ENCODE measurements at places on chromosomes 2 and 18.

DNA sequence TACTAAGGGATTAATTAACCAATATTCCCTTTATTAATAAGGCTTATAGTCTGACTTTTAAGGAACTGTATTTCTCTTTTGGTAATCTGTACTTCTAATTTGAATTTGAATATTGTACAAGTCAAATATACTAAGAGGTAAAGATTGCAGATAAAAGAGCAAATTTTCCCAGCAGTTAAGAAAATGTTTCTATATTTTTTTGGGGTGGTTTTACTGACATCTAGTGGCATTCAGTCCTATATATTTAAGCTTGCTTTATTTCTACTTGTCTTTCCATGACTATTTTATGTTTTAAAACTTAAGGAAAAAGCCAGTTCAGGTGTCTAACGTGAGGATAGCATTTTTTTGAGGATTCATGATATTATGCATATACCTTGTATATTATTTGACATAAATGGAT is 41.6 kb downstream of the TDRD15 start:
- H3K4me3 ChIP-seq: no peak overlapping the region
- H3K4me1 ChIP-seq: no peaks in the 10 kb centered on the region
- no peak for DNase-seq
- no peak overlapping the region for H3K27ac ChIP-seq

GRCh38 chr2:224909885-224910573 is 132.2 kb downstream of the DOCK10 start:
- DNase-seq: peak; percentile 45
- H3K4me3 ChIP-seq: no peak overlapping the region
- no peaks in the 10 kb centered on the region for H3K4me1 ChIP-seq
- H3K27ac ChIP-seq: no peak overlapping the region
- no peaks in the 10 kb centered on the region for H3K36me3 ChIP-seq

DNA sequence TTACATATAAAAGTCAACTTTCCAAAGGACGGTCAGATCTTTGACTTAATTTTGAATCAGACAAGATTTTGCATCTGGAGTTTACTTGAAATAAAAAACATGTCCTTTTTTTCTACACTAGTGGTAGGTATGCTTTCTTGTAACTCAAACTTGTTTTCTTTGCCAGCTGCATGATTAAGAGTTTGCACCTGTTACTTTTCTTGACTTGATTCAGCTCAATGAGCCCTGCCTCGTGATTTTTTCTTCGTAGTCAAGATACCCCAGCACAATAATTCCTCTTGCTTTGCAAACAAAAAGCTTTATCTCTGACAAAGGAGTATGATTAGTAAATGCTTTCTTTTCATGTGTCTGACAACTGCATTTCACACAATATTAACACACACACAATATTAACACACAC is 82.3 kb downstream of the FBXO15 start:
- H3K4me3 ChIP-seq: no peak overlapping the region
- no peaks in the 10 kb centered on the region for H3K36me3 ChIP-seq
- H3K27ac ChIP-seq: no peak overlapping the region
- peaks cover 11% of the 10 kb centered on the region for H3K4me1 ChIP-seq
- H3K27me3 ChIP-seq: no peaks in the 10 kb centered on the region
- DNase-seq: no peak

- H3K4me3 ChIP-seq: no peak overlapping the region
- H3K27ac ChIP-seq: no peak overlapping the region
- H3K36me3 ChIP-seq: no peaks in the 10 kb centered on the region
- peaks cover 10% of the 10 kb centered on the region for H3K4me1 ChIP-seq
These were observed 3.1 kb downstream of the NRXN1 start for GRCh38 chr2:51028829-51029228.

GRCh38 chr2:30233271-30234009 is 2.1 kb downstream of the LBH start:
- no peak overlapping the region for H3K27ac ChIP-seq
- H3K27me3 ChIP-seq: no peaks in the 10 kb centered on the region
- H3K36me3 ChIP-seq: no peaks in the 10 kb centered on the region
- H3K4me1 ChIP-seq: peaks cover 28% of the 10 kb centered on the region

DNA sequence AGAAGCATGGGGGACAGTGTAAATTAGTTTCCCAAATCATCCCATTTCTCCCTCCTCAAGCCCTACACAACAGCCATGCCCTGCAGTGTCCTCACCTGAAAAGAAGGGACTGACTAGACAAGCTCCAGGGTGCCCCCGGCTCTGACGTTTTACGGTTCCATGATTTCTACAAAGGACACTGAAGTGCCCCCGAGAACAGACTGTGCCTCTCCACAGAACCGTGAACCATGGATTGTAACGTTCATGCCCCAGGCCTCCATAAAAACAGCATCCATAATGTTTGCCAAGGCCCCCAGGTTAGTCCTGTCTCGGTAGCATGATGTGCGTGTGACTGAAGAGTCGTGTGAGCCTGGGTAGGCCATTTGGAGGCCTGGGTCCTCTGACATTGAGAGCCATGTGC is 7.0 kb upstream of the ACOXL start:
- no peak for DNase-seq
- H3K4me1 ChIP-seq: no peaks in the 10 kb centered on the region
- no peaks in the 10 kb centered on the region for H3K36me3 ChIP-seq

DNA sequence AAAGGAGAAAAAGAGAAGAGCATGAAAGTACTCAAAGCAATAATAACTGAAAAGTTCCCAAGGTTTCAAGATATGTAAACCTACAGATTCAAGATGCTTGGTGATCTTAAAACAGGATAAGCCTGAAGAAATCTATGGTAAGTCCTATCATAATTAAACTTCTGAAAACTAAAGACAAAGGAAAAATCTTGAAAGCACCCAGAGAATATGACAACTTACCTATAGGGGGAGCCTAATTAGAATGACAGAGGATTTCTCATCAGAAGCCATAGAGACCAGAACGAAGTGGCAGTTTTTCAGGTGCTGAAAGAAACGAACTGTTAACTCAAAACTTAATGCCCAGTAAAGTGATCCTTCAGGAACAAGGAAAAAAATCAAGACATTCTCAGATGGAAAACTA is 59.7 kb downstream of the XDH start:
- no peaks in the 10 kb centered on the region for H3K4me1 ChIP-seq
- no peak overlapping the region for H3K4me3 ChIP-seq
- H3K27me3 ChIP-seq: no peaks in the 10 kb centered on the region

DNA sequence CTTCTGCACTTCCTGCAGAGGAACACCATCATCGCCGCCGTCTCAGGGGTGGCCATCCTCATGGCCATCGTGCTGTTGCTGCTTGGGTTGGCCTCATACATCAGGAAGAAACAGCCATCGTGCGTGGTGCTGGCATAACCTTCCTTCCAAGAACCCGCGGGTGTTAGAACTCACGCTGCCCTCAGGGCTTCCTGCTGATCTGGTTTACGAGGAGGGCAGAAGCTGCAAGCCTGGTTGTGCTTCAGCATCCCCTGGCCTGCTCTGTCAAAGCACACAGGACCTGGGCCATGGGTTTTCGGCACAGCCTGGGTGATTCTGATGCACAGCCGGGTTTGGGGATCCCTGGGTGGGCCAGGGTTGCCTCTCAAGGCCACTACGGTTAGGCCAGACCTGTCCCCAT is 12.2 kb upstream of the ZAP70 start:
- H3K36me3 ChIP-seq: no peaks in the 10 kb centered on the region
- no peak for DNase-seq
- H3K4me3 ChIP-seq: no peak overlapping the region
- peaks cover 4% of the 10 kb centered on the region for H3K4me1 ChIP-seq

- H3K27me3 ChIP-seq: no peaks in the 10 kb centered on the region
- H3K36me3 ChIP-seq: no peaks in the 10 kb centered on the region
- no peaks in the 10 kb centered on the region for H3K4me1 ChIP-seq
- no peak for DNase-seq
- no peak overlapping the region for H3K4me3 ChIP-seq
These were observed 23.9 kb upstream of the FRZB start for GRCh38 chr2:182890305-182890704.

DNA sequence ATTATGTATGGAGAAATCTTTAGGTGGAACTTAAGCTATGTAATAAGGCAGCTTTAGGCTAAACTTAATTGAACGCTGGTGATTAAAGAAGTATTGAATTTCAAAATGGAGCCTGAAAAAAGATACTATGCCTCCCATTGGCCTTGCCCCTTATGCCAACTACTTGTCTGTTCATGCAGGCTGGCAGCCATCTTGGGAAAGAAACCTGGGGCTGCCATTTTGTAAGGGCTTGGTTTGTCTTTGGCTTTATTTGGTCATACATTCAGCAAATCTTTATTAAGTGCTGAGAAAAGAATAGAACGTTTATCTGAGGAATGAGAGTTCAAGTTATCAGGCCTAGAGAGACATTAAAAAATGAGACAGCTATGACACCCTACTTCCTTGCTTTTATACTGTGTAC is 231.3 kb downstream of the KCNE4 start:
- H3K27ac ChIP-seq: no peak overlapping the region
- no peaks in the 10 kb centered on the region for H3K27me3 ChIP-seq
- no peak for DNase-seq
- H3K4me1 ChIP-seq: no peaks in the 10 kb centered on the region
- H3K36me3 ChIP-seq: no peaks in the 10 kb centered on the region

DNA sequence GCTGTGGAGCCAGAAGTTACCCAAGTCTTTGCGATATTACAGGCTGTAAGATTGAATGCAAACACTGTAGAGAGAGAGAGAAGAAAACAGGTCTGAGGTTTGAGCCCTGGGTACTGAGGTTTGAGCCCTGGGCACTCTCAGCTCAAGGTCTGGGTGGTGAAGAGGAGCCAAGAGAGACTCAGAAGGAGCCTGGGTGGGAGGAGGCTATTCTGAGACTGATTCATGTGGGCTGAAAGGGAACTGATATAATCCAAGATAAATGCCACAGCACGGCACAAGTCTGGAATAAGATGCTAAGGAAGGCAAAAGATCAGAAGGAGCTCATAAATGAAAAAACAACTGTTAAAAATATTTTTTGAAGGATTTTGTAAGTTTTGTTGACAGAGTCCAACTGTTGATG is 407.6 kb upstream of the HS6ST1 start:
- H3K27ac ChIP-seq: no peak overlapping the region
- H3K4me3 ChIP-seq: no peak overlapping the region
- H3K36me3 ChIP-seq: no peaks in the 10 kb centered on the region

DNA sequence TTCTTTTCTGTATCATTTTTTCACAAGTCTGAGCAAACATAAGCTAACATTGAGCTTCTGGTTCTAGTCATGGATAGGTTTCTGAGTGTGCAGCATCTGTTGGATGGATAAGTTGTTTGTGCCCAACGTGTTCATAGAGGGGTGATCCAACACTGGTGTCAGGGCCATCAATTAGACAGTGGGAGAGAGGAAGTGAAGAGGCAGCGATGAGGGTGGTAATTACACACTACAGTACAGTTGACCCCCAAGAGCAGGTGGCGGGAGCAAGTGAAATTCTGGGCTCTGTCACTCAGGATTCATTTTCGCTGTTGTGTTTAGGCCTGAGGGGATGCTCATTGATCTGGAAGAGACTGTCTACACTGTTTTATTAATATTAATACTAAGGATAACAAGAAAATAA is 180.0 kb upstream of the CXCR4 start:
- DNase-seq: no peak
- H3K4me3 ChIP-seq: no peak overlapping the region
- no peaks in the 10 kb centered on the region for H3K36me3 ChIP-seq
- no peaks in the 10 kb centered on the region for H3K27me3 ChIP-seq
- H3K4me1 ChIP-seq: no peaks in the 10 kb centered on the region
- H3K27ac ChIP-seq: no peak overlapping the region

DNA sequence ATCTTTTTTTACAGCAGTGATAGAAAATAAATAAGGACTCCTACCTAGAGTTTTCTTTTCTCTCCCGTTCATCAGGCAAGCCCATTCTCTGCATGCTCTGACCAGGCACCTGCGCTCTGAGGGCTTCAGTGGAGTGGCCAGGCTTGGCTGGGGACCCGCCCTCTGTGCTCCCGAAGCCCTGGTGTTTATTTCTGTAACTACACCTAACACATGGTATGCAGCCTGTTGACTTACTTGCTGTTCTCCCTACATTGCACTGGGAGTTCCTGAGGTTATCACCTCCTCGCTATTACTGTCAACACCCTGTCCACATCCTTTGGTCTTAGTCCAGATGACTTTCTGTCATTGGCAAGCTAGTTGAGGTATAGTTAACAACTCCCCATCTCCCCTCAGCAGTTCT is 317.7 kb downstream of the LPIN1 start:
- H3K36me3 ChIP-seq: no peaks in the 10 kb centered on the region
- H3K4me1 ChIP-seq: no peaks in the 10 kb centered on the region
- no peak overlapping the region for H3K27ac ChIP-seq

GRCh38 chr2:121128741-121129659 is 156.0 kb downstream of the TFCP2L1 start:
- H3K27me3 ChIP-seq: no peaks in the 10 kb centered on the region
- H3K4me3 ChIP-seq: no peak overlapping the region
- H3K4me1 ChIP-seq: no peaks in the 10 kb centered on the region
- H3K27ac ChIP-seq: no peak overlapping the region

DNA sequence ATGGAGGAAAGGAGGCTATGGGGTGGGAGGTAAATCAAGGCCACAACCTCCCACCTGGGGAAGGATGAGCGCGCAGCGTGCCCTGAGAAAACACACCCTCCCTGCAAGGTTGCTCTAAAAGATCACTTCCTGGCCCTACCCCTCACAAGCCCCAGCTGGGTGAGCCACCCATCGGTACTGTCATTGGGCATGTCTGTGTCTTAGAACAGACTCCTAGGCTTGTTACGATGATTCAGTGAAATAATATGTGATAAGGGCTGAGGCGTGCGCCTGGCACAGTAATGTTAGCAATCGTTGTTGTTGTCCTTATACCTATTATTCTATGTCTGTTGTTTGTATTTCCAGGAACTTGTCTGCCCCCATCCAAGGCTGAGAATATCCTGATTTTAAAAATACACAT is 175.1 kb downstream of the ZFP36L2 start:
- no peak overlapping the region for H3K27ac ChIP-seq
- H3K27me3 ChIP-seq: no peaks in the 10 kb centered on the region
- H3K36me3 ChIP-seq: no peaks in the 10 kb centered on the region
- no peak overlapping the region for H3K4me3 ChIP-seq

- no peaks in the 10 kb centered on the region for H3K36me3 ChIP-seq
- peaks cover 27% of the 10 kb centered on the region for H3K4me1 ChIP-seq
- DNase-seq: no peak
- no peaks in the 10 kb centered on the region for H3K27me3 ChIP-seq
- no peak overlapping the region for H3K4me3 ChIP-seq
- H3K27ac ChIP-seq: peak overlapping the region; percentile 91
These were observed 350 bp upstream of the RNF138 start for GRCh38 chr18:32091325-32091723.

Data from body of pancreas (tissue), 4 donors.